Activated naive CD4-positive, alpha-beta T cell (primary cell): ENCODE measurements at places on chromosomes 3 and 15.

GRCh38 chr15:90340345-90340744 is 11.7 kb upstream of the ZNF774 start:
- DNase-seq: no peak

GRCh38 chr15:95596496-95596895 is 734.0 kb upstream of the NR2F2 start:
- no peak for DNase-seq

- no peak for DNase-seq
Observed at GRCh38 chr3:10950476-10951294, 41.9 kb upstream of the SLC6A1 start.

GRCh38 chr3:128624526-128625138 is 26.0 kb downstream of the RPN1 start:
- DNase-seq: no peak

GRCh38 chr3:112598731-112599130 is 36.9 kb downstream of the SLC35A5 start:
- DNase-seq: no peak

DNA sequence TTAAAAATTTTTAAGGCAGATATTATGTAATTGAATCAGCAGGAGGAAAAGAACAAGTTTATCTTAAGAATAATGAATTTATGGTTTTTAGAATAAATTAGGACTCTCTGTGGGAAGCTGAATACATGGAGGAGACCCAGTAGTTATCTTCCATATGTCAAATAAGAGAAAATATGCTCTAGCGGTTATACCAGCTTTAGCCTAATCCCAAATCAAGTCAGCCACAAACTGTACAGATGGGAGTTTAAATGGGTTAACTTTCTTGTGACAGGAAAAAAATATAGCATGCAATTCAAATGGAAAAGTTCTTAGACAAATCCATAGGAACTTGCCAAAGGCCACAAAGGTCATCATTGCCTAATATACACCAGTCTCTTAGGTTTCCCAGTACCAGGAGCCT is 84.3 kb downstream of the TTBK2 start:
- no peak for DNase-seq

- no peak for DNase-seq
Observed at GRCh38 chr15:57323806-57324589, 52.3 kb upstream of the CGNL1 start.

- DNase-seq: no peak
Observed at GRCh38 chr15:100690032-100690794, 87.8 kb downstream of the ASB7 start.

GRCh38 chr3:23810343-23811184 is 4.8 kb downstream of the UBE2E1 start:
- DNase-seq: peak; percentile 5

DNA sequence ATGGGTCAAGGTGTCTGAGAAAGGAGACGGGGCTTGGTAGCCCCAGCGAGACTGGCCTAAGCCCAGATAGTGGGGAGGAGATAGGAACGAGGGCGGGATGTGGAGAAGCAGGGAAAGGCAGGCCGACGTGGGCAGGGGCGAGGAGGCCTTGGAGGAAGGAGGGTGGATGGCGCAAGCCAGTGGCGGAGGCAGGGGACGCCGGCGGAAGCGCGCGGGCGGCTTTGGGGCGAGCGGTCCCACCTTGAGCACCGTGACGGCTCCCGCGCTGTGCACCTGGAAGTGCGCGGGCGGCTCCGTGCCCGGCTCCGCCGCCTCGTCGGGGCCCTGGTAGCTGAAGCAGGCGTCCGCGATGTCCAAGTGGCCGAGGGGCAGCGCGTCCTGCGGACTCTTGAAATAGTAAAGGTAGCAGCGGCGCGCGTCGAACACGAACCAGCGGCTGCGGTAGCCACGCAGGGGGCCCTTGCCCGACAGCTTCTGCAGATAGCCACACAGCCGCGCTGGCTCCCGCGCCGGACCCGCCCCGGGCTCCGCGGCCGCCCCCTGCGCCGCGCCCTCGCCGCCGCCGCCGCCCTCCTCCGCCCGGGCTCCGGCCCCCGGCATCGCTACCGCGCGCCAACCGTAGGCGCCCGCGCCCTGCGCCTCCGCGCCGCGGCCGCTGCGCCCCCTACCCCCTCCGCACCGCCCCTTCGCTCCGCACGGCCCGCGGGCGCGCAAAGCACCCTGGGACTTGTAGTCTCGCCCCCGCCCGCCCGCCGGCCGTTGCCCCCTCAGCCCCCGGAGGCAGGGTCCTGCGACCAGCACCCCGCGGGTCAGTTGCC is at the start of gene TBC1D2B:
Gene TBC1D2B (minus strand): TSS at position 659 of the 818 bp plus-strand sequence. CDS start 59 bp downstream, at position 600.
- peak; percentile 33 for DNase-seq

DNA sequence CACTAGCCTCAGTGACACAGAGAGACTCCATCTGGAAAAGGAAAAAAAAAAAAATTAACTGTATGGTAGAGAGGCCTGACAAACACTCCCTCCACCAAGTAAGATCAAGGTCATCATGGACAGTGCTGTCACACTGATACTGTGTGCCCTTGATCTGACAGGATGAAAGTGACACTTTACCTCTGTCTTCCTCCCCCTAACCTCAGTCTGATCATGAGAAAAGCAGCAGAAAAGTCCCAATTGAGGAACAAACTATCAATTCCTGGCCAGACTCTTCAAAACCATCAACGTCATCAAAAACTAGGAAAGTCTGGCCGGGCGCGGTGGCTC is 26.7 kb downstream of the PGPEP1L start:
- no peak for DNase-seq

DNA sequence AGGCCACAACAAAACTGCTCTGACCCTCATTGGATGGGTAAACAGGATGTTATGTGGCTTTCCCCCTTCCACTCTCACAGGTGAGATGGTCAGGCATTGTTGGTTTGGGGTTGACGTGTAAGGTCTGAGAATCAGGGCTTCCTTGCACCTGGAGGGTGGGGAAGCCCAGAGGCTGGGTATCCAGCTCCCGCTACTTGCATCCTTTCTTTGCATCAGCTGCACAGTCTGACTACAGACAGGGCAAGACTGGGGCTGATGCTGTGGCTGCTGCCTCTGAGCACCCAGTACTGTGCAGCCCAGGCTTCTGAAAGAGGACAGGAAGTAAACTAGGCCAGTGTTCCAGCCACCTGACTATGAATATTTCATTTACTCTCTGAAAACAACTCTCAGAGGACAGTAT is 58.0 kb upstream of the ATP2B2 start:
- DNase-seq: no peak

- DNase-seq: no peak
Observed at GRCh38 chr3:4376499-4376898, 73.3 kb downstream of the SETMAR start.

DNA sequence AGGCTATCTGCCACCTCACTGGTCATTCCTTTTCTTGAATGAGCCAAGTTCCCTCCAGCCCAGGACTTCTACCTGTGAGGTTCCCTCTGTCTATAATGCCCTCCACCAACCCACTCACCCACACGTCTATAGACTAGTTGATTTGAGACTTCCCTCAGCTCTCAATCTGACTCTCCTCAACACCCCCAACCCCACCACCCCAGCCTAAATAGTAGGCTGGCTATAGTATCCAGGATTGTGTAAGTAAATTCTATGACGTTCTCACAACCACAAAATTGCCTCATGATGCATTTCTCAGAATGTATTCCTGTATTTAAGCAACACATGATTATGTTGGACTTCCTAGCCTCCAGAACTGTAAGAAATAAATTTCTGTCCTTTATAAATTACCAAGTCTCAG is 2.2 kb downstream of the PLSCR1 start:
- no peak for DNase-seq

DNA sequence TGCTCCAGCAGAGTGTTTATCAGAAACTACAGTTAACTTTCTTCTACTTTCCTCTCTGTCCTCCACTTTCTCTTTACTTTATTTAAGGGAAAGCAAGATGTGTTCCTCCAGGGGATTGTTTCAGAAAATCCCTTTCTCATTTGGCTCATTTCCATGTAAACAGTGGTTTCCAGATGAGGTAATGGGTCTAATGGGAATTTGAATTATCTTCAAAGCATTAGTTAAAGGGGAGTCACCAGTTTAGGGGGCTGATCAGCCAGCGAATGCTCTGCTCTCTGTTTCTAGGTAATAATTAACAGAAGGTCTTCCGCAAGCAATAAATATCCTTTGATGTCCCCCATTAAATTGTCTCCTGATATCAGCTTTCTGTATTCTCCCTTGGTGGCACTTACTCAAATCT is 30.4 kb upstream of the ZNF639 start:
- DNase-seq: no peak

DNA sequence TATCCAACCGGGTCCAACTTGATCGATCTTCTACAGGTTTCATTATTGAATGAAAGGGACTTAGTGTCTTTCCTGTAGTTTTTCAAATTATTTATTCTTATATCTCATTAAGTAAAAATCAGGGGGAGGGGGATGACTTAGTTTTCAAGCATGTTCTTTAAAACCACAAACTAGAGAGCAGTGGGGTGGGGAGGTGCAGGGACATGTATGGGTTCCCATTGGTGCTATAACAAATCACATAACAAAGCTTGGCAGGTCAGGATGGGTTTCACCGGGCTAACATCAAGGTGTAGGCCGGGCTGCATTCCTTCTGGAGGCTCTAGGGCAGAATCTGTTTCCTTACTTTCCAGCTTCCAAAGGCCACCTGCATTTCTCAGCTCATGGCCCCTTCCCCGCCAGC is 32.7 kb downstream of the CCNL1 start:
- DNase-seq: no peak

GRCh38 chr3:10381336-10381735 is 60.4 kb upstream of the SEC13 start:
- no peak for DNase-seq
